ENCODE measurements at places on chromosomes 5 and 9.

GRCh38 chr5:140239939-140240700 is 62.8 kb downstream of the PFDN1 start:
- peak; percentile 18 for DNase-seq

DNA sequence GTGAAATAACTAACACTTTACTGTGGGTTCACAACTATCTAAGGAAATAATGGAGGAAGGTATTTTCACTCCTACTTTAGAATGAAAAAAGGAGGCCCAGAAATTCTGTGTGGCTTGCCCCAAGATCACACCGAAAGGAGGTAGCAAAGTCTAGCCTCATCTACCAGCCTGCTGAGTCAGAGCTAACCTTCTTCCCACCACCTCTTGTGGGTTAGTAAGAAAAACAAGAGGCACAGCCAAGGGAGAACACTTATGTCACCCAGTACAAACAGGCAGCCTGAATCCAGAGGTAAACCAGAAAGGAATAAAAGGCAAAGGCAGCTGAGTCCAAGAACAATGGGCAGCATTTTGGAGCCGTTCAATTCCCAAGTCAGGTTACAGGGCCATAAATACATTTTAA is 91.9 kb upstream of the RASEF start:
- DNase-seq = no peak

GRCh38 chr5:65391591-65391990 is 90.1 kb downstream of the ADAMTS6 start:
- DNase-seq = no peak

GRCh38 chr5:73851471-73852181 is 225.6 kb downstream of the ARHGEF28 start:
- no peak for DNase-seq

DNA sequence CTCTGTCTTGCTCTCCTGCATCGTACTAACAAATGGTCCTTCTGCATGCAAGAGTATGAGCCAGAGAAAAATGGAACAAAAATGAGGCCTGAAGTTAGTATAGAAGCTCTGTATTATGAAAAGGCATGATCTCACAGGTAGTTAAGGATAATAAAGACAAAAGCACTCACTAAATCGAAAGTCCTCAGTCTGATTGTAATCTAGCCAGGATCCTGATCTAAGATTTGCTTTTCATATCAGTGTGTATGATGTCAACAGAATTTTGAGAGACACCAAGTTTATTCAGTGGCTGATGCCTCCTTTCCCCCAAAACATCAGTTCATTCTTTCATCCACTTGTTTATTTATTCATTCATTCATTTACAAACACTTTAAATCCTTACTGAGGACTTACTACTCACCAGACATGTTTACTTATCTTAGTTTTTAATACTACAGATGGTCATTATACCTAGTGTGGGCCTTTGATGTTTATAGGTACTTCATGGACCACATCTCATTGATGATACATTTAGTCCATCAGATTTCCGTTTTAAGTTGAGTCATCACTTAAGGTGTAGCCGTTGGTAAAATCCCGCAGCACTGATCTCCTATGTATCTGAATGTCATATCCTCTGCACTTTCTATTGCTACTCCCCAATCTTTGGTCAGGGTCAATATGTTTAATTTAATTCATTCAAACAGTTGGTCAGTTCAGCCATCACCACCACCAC is 105.2 kb upstream of the DHFR start:
- DNase-seq = no peak

DNA sequence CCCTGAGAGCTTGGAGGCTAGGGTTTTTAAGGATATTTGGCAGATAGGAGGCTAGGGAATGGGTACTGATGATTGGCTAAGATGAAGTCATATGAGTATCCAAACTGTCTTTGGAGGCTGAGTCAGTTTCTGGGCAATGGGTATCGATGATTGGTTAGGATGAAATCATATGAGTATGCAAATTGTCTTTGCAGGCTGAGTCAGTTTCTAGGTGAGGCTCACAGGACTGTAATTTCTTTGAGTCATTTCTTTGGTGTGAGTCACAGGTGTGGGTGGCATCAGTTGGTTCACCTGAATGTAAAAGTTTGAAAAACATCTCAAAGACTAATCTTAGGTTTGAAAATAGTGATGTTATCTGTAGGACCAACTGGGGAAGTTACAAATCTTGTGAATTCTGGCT is 1068.0 kb downstream of the NR2F1-AS1 start:
- no peak for DNase-seq

DNA sequence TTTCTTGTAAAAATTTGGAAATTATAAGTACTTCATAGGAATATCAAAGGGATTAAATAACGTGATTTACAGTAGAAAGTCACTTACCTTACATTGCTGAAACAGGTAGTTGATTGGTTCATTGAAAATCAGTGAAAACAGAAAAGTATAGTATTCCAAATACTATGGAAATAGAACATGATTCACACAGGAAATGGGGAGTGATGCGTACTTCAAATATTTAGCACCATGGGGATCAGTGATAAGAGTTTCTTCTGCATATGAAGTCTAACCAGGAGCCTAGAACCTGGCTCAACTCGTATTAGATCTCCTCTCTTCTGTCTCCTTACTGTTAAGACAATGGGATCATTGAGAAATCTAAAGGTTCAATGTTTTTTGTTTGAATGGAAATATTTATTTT is 133.3 kb downstream of the FAM174A start:
- no peak for DNase-seq

- no peak for DNase-seq
Observed at GRCh38 chr5:142500227-142500905, 175.5 kb upstream of the SPRY4 start.

DNA sequence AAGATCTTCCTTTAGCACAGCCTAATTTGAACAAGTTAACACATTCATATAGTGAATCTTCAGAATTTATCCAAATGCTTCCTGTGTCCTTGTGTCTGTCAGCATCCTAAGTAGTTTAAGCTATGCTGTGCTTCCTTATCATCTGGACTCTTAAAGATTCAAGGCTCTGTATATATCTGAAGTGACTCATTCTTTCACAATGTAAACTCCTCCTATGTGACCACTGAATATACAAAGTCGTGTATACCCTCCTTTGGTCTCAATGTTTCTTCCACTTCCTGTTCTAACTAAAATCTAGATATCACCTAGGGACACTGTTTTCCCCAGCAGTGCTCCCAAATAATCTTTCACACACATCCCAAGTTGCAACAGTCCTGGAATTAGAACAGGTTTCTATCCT is 935.7 kb upstream of the NUDT12 start:
- DNase-seq = no peak

DNA sequence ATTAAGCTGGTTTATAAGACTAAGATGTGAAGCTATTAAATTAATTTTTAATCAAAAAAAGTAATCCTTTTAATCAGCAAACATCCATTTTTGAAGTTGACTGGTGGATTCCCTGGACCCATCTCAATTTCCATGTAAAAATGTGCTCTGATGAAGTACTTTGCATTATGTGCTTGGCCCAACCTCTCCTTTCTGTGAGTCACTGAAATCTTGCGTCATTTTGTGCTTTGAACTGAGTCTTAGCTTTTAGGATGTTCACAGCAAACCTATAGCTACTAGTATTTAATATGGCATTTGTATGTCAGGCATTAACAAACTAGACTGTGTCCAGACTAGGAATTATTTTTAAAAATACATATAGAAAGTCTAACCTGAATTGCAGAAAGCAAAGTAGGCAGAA is 55.0 kb upstream of the CDH12 start:
- peak; percentile 55 for DNase-seq

- DNase-seq = no peak
Observed at GRCh38 chr9:35619800-35620158, 1.6 kb upstream of the CD72 start.

DNA sequence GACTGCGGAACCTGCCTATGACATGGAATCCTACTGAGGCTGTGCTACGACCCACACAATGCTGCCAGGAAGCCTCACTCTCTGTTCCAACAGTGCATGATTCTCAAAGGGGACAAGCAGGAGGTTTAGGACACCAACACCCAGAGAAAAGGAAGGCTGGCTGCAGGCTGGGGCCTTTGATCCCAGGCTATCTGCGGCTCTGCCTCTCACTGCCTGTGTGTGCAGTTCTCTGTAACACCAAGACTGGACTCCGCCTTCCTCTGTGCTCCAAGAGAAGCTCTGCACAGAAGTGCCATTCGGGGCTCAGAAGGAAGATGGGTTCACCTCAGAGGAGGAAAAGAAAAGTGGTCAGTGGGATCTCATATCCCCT is 20.5 kb downstream of the ANKH start:
- DNase-seq = no peak

DNA sequence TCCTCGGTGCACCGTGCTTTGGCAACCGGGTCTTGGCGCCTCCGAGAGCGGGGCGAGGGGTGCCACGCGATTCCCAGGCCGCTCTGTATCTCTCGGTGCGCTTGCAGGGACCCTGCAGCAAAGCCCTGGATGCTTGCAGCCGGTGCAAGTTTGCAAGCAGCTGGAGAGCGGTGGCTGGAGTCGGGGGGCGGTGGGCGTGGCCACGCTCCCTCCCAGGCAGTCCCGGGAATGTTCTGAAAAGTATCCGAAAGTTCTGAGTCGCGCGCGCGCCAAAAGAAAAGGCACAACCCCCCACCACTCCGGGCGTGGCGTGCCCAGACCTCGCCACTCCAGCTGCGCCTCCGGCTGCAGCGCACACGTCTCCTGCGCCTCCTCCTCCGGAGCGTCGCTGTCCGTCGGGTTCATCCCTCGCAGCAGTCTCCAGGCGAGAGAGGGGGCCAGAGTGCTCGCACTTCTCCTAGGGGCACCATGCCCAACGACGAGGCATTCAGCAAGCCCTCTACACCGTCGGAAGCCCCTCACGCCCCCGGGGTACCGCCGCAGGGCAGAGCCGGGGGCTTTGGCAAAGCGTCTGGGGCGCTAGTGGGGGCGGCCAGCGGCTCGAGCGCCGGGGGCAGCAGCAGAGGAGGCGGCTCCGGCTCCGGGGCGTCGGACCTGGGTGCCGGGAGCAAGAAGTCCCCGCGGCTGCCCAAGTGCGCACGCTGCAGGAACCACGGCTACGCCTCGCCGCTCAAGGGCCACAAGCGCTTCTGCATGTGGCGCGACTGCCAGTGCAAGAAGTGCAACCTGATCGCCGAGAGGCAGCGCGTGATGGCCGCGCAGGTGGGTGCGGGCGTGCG is at the start of gene DMRT1:
Gene DMRT1 (plus strand): TSS at position 327 of the 839 bp plus-strand sequence. CDS start 142 bp downstream, at position 469.
- no peak for DNase-seq

- no peak for DNase-seq
Observed at GRCh38 chr5:159915904-159916840, at the start of gene ADRA1B. TSS of gene ADRA1B (plus strand) at chr5:159916482. CDS start at chr5:159916906, 424 bp downstream.
